Activated CD4-positive, alpha-beta T cell treated with anti-CD3 and anti-CD28 coated beads for 24 hours (primary cell): ENCODE measurements at places on chromosomes 1 and 21.

DNA sequence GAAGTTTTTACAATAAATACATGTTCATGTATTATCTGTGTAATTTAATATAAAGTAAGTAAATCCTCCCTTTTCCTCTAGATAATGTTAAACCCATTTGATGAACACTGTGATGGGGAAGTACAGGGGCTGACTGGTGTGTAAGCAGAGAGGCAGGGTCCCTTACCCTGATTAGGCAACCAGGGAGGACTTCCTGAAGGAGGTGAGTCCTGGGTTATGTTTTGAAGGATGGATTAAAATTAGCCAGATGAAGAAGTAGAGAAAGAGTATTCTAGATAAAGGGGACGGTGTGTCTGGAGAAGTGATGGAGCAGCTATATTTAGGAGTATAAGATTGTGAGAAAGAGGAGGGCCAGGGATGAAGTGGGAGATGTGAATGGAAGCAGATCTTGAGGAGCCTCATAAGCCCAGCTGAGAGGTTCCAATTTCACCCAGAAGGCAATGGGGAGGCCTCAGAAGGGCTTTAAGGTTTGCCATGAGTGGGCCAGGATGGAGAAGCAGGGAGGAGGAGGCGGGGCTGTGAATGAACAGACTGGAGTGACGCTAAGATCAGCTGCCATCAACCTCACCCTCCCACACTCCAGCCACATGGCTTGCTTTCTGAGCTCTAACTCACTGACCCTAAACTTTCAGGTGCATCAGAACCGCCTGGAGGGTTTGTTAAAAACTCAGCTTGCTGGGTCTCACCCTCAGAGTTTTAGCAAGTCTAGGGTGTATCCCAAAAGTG, 30.9 kb upstream of the ID3 start:
- no peak for DNase-seq

- DNase-seq: no peak
Measured at GRCh38 chr21:44836666-44837471, 19.0 kb upstream of the SUMO3 start.

GRCh38 chr1:3259020-3259419, 190.0 kb downstream of the PRDM16 start:
- DNase-seq: no peak

DNA sequence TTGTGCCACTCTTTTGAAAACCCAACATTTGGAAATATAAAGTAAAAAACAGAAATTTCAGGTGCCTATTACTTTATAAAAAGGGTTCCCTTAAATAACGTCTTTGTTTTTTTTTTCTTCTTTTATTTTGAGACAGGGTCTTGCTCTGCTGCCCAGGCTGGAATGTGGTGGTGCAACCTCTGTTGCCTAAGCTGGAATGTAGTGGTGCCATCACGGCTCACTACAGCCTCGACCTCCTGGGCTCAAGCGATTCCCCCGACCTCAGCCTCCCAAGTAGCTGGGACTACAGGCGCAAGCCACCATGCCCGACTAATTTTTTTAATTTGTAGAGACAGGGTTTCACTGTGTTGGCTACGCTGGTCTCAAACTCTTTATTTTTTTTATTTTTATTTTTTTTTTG, 110.2 kb upstream of the HNRNPU start:
- no peak for DNase-seq

DNA sequence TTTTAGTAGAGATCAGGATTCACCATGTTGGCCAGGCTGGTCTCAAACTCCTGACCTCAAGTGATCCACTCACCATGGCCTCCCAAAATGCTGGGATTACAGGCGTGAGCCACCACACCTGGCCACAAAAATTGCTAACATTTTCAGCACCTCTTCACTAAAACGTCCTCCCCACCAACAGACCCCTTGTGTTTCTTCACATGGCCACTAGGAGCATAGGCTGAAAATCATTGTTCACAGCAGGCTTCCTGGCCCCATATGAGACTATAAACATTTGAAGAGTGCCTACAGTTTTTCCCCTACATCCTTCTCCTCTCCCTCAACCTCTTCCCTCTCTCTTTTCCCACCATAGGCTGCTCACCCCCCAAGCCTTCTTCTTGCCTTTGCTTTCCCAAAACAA, 28.0 kb upstream of the SFPQ start:
- no peak for DNase-seq

DNA sequence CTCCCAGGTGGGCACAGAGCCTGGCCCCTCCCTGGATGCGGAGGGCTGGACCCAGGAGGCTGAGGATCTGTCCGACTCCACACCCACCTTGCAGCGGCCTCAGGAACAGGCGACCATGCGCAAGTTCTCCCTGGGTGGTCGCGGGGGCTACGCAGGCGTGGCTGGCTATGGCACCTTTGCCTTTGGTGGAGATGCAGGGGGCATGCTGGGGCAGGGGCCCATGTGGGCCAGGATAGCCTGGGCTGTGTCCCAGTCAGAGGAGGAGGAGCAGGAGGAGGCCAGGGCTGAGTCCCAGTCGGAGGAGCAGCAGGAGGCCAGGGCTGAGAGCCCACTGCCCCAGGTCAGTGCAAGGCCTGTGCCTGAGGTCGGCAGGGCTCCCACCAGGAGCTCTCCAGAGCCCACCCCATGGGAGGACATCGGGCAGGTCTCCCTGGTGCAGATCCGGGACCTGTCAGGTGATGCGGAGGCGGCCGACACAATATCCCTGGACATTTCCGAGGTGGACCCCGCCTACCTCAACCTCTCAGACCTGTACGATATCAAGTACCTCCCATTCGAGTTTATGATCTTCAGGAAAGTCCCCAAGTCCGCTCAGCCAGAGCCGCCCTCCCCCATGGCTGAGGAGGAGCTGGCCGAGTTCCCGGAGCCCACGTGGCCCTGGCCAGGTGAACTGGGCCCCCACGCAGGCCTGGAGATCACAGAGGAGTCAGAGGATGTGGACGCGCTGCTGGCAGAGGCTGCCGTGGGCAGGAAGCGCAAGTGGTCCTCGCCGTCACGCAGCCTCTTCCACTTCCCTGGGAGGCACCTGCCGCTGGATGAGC, 34.2 kb downstream of the TRIM11 start:
- no peak for DNase-seq

DNA sequence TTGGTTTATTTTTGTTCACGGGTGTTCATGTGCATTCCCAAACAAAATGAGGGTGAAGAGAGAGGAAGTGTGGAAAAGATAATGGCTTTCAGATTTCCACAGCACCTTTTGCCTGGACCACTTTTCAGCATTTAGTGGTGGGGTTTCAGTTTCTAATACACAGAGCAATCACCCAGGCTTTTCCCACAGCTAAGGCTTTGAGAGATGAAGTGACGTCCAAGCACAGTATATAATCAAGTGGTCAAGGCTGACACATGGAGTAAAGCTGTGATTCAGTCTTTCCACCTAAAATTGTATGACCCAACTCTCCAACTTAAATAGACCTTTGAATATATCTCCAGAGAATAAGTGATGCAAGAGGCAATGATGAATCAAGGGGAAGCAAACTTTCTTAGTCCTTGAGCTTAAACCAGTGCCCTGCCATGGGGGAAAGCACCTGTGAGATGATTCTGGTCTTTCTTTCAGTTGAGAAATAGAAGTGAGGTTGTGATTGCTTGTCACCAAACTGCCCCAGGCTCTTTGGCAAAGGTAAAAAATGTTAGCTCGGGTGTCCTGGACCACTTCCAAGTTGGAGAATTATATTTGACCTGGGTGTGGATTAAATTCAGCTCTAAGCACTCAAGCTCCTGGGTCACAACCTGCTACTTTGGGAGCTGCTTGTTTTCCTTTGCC, 2.4 kb upstream of the PIK3R3 start:
- no peak for DNase-seq

- DNase-seq: no peak
Measured at GRCh38 chr1:234662148-234662547, 52.2 kb upstream of the IRF2BP2 start.
